Activated CD4-positive, alpha-beta memory T cell treated with anti-CD3 and anti-CD28 coated beads for 36 hours (primary cell): ENCODE measurements at places on chromosomes 12 and 14.
A peak's percentile ranks its signal among the peaks of the same experiment; 100 is the strongest.

- DNase-seq, result no peak
These were observed 61.0 kb downstream of the SRGAP1 start for GRCh38 chr12:63905544-63905943.

DNA sequence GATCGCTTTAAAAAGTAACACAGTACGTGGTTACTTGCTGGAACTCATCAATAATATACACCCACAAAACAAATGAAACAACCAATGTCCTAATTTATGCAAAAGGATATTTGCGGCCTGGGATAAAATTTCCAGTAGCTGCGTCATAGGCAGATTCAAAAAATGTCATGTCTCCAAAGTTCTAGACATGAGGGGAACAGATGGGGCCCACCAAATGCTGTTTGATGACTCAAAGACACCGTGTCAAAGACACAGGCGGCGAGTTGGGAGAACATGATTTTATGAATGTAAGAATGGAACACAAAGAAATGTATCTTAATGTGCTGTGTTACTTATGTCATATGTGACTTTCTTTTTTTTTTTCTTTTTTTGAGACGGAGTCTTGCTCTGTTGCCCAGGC is 34.3 kb upstream of the NCOR2 start:
- no peak for DNase-seq

DNA sequence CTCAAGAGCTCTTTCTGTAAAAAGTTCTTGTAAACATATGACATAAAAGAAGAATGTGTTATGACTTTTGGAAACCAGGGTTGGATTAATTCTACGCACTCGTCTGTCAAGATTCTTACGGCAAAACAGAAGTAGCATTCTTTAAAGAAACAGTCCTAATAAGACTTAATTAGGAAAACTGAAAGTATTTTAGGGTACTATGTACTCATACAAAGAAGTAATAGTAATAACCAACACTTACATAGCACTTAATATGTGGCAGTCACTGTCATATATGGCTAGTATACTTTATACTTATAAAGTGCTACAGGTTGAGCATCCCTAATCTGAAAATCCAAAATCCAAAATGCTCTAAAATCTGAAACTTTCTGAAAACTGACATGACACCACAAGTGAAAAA is 72.9 kb upstream of the ST8SIA1 start:
- no peak for DNase-seq

GRCh38 chr14:25132732-25133422 is 82.9 kb upstream of the STXBP6 start:
- DNase-seq, result peak; percentile 54

DNA sequence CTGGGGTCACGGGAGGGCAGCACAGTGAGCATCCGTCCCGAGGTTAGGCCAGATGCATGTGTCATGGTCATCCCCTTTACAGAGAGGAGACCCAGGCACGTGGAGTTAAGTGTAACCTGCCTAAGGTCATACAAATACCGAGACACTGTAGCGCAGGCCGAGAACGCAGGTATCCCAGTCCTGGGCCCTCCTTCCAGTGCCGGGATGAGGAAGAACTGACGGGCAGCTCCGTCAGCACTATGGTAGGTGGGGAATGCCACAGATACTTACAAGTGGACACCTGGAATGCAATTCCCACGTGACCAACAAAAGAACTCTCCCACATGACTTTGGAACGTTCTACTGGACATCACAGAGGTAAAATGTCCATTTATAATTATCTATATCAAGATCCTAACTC is 8.7 kb upstream of the TMEM229B start:
- no peak for DNase-seq

GRCh38 chr12:12717586-12718380 is 615 bp downstream of the CDKN1B start:
- peak; percentile 41 for DNase-seq

DNA sequence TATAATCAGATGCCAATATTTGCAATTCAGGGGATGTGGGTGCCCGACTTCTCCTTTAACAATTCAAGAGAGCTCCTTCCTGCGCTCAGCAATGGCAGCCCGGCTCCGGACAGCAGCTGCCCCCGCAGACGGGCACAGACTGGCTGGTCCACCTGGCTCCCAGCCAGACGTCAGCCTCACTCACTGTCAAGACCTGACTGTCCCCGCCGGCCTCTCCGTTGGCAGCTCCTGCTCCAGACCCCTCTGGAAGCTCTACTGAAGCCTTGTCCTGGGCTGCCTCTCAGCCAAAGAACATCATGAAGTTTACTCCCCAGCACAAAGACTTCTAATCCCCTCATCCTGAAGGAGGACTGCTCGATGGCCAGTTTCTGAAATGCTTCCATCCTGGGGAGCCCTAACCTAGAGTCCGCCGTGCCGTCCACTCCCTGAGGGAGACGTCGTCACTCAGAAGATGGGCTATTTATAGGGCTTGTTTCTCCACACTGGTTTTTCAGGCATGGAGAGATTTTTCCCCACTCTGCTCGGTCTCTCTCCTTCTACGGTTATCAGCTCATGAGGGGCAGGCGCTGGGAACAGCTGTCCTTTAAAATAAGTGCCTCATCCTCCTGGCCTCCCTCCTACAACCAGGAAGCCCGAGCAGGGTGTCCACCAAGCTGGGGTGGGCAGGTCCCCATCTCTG is 126.2 kb downstream of the RFLNA start:
- DNase-seq, result no peak

GRCh38 chr14:77988970-77989369 is 181.2 kb upstream of the NRXN3 start:
- DNase-seq, result no peak

GRCh38 chr12:8637244-8637643 is 24.6 kb upstream of the AICDA start:
- no peak for DNase-seq

DNA sequence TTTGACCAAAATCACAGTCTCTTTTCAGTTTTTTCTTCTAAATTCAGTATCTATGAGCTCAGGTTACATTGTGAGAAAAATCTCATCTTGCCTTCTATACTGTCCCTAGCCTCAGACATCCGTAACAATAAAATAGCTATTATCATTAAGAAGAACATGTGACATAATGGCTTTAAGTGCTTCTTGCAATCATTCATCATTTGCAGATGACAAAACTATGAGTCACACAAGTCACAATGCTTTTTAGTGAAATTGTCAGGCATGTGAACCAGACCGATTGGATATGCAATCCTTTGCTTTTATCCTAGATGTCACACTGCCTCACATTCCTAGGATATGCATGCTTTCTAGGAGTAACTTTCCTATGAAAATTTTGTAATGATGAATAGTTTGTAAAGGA is 313.1 kb downstream of the SLC6A15 start:
- no peak for DNase-seq

- no peak for DNase-seq
These were observed 11.6 kb downstream of the CNOT2 start for GRCh38 chr12:70254846-70255245.

DNA sequence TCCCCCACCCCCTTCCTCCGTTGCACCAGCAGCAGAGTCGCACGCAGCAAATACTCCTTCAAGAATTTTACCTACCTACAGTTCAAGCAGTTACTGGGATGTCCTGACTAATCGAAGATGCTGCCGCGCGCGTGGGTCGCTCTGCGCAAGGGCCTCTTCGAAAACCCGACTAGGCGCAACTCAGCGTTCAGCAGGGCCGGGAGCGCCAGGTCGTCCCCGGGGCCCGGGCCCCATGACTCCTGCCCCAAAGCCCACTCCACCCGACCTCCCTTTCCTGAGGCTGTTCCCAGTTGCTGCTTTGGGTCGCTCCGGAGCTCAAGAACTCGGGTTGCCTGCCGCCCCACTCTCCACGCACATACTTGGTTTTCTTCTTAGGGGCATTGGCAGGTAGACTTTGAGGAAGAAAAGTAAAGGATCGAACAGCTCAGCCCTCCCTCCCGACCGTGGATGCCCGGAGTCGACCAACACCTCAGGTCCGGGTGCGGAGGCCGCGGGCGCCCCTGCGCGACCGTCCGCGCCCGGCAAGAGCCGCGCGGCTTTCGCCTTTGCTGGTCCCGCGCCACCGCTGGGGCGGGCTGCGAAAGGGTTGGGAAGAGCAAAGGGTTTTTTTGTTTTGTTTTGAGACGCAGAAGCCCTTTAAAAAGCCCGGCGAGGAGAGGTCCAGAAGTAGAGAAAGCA is 1.9 kb downstream of the BMP4 start:
- DNase-seq, result peak; percentile 34

DNA sequence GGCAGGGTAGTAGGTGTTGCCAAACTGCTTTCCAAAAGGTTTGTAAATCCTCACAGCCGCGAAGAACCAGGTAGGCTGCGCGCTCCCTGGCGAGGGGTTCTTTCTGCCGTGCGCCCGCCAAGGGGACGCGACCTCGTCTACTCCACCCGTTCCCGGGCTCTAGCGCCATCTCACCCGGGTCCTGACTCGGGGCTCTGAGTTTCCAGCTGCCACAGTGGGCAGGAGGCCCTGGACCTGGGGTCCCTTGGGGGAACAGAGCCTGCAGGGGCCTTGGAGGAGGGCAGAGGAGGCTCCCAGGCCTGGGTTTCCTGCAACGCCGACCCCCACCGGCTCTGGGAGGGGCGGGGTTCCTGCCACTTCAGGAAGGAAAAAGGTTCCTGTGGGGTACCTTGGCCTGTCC is 706 bp downstream of the ANHX start:
- no peak for DNase-seq

DNA sequence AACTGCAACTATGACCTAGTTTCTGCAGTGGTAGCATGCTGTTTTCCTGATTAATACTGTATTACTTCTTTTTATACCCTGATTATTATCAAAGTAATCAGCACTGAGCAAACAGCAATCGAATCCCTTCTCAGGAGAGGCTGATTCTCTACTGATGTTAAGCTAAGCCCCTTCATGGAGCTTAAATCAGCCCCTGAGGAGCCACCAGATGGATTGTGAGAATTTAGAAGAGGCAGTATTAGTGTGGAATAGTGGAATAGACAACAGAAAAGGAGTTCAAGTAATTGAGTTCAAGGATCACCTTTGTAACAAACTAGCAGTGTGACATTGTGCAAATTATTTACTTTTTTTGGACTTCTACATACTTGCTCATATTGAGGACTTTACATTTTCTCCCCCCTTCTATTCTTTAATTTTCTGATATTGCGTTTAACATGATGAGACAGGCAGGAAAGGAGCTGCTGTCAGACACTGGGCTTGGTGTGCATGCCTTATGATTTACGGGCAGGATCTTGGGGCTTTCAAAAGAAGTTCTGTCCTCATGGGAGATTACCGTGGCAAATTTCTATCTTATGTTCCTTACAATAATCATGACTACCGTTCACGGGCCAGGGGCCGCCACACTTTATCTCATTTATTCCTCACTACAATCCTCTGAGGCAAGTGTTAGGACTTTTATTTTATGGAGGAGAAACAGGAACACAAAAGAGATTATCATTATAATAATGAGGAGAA is 68.0 kb downstream of the PTPRR start:
- no peak for DNase-seq

GRCh38 chr12:124175704-124176103 is 119.2 kb upstream of the RFLNA start:
- no peak for DNase-seq

DNA sequence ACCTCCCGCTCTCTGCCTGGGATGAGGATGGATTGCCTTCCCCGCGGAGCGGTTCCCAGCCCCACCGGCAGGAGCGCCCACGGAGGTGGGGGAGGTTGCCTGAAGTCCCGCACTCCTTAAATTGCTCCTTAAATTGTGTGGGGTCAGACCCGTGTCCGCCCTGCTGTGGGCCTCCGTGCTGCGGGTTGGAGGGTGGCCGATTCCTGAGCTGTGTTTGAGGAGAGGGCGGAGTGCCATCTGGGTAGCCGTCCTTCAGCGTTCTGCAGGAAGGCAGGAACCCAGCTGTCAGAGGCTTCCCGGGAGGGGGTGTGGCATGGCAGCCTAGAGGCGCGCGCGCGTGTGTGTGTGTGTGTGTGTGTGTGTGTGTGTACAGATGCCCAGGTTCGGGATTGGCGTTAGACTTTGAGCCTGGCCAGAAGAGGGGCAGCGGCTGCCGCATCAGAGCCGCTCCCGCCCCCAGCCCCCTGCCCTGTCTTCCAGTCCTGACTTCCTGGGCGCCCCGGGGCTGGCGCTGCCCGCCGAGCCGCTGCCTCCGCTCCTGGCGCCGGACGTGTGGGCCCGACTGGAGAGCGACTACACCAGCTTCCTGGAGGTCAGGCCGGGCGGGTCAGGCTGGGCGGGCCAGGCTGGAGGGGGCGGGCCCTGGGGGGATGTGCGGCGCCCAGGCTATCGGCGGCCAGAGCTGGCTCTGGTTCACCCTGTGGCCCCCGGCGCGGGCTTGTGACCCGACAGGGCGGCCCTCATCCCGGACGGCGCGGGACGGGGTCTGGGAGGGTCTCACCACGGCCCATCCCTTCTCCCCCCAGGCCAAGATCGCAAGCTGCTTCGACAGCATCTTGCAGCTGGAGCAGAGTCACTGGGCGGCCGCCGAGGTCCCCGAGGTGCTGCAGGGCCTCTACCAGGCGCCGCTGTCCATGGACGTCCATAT is 9.2 kb downstream of the EXOC3L4 start:
- DNase-seq, result no peak

GRCh38 chr14:101082436-101083384 is 179.2 kb upstream of the RTL1 start:
- DNase-seq, result no peak

GRCh38 chr14:76836029-76836630 is 9.9 kb downstream of the LRRC74A start:
- no peak for DNase-seq

DNA sequence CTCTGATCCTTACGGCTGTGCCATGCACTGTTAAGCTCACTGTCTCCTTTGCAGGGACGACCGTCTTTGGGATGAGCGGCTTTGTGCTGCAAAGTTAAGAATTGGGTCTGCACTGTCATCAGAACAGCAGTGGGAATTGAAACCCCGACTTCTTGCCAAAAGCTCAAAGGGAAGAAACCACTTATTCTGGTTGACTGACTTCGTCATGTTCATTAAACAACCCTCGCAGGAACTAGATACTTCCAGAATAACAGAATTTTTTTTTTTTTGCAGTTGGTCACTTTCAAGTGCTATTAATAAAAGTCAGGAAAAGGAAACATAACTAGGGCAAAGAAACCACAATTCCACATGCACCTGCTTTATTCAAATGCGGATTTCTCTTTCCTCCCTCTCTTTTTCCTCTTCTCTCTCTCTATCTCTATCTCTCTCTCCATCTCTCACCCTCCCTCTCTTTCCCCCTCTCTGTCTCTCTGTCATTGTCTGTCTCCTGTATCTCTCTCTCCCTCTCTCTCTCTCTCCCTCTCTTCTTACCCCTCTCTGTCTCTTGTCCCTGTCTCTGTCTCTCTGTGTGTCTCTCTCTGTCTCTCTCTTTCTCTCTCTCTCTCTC is 12.3 kb upstream of the GLT1D1 start:
- DNase-seq, result no peak

DNA sequence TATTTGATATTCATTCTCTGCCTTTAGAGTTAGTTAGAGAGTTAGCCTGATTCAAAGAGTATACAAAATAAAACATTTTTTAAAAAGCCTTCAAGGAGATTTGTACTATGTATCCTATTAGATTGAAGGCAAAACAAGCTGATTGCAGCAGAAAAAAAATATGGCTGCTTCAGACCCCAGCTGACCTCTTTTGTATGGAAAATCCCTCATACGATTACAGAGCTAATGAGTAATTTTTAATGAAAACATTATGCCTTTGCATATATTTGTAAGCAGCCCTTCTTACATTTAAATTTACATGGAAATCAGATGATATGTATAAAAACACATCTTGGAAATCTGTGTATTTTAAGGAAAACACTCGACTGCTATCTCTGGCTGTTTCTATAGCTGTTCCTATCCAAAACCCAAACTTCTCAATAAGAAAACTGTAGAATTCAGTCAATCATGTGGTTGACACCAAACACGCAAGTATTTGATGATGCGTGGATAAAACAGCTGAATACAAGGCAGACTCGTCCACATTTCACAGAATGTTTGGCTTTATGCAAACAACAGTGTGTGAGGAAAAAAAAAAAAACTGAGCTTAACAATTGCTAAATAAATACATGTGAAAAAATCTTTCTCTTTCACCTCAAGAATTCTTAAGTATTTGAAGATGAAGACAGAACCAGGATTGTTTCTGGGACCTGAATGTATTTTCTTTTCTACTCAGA is 275.3 kb downstream of the EGLN3 start:
- no peak for DNase-seq
